ENCODE measurements at places on chromosomes 4 and X.

- no peak for DNase-seq
Measured at GRCh38 chr4:67701517-67701850, 529 bp upstream of the UBA6 start.

- DNase-seq: no peak
Measured at GRCh38 chr4:151198748-151199147, 78.2 kb upstream of the PRSS48 start.

DNA sequence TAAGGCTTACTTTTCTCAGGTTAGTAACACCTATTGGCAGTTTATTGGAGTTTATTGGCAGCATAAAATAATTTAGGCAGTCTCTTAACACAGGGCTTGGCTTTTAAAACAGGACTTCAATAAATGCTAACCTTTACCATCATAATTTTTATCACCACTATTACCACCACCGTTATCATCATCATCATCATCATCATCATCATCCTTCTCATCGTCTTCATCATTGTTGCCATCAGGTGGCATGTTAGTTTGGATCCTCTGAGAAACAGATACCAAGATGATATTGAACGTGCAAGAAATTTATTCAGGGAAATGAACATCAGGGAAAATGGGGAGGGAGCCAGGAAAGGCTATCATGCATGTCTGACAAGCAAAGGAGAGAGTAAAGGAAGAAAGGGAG lies 16.2 kb downstream of the GBA3 start:
- DNase-seq: no peak

DNA sequence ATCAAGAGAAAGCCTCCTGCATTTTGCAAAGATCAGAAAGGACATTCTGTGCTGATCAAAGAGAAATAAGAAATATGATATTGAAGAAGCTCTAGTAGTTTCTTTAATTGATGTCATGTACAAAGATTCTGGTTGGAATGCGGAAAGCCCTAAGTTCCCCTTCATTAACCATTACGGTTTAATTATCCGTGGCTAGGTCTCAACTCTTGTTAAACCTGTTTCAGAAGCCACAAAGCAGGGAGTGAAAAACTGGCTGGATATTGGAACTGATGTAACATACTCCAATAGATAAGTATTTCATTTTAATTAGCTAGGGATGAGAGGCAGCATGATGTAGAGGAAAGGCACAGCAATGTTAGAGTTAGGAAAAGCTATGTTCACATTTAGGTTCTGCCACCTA lies 55.7 kb downstream of the SPANXN3 start:
- no peak for DNase-seq

DNA sequence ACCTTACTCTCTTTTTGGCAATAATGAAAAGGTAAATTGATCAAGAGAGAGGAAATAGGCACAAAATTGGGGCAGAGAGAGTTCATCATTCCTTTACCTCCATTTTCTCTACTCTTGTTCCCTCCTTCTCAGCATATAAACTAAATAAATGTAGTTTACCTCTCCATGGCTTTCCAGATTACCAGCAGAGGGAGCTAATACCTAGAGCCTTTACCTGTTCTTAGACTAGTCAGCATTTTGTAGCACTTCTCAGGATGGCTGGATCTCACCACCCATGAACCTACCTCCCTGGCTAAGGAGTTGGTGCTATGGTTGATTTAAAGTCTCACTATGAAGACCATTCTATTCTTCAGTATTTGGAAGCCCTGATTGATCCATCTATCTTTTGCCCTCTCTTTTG lies 15.7 kb downstream of the OFD1 start:
- no peak for DNase-seq

Measured in left renal pelvis (tissue), 4 donors.